ENCODE measurements at places on chromosomes 3 and 15.
A peak's percentile ranks its signal among the peaks of the same experiment; 100 is the strongest.

GRCh38 chr3:134974624-134975023, 179.6 kb downstream of the EPHB1 start:
- no peak for DNase-seq

DNA sequence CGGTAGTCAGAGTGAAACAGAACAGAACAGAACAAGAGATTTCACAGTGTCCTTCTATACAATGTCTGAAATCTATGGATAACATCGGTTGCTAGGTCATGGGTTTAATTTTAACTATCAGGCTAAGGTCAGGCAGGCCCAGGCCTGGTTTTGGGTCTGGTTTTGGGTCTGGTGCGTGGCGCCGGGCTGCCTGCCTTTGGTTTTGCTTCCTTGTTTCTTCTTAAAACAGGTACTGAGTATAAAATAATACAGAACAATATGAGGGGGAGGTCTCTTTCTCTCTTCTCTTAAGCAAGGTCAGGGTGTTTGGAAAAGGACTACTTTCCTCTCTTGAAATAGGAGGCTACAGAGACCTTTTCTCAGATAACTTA, 1.4 kb downstream of the AEN start:
- DNase-seq, result no peak

GRCh38 chr3:47318916-47319315, 36.2 kb downstream of the KLHL18 start:
- no peak for DNase-seq

DNA sequence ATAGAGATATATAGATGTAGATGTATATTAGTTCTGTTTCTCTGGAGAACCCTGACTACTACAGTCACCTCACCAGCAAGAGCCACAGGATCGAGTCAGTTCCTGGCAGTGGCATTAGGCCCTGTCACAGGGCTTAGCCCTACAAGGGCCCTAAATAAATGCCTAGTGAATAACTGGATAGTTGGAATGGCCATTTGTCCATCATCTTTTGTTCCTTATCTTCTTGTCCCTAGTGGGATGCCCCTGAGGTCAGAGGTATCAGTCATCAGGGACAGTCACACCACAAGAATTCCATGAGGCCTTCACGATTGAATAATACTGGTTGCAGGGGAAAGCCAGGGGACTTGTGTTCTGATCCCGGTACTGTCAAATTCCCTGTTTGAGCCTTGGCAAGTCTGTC, 204.9 kb upstream of the PPP2R3A start:
- DNase-seq, result no peak

GRCh38 chr15:78085928-78086327, 6.4 kb upstream of the SH2D7 start:
- no peak for DNase-seq

GRCh38 chr3:127363171-127363570, 75.3 kb upstream of the PRR20G start:
- DNase-seq, result no peak

GRCh38 chr15:89030311-89030710, 57.9 kb upstream of the ABHD2 start:
- no peak for DNase-seq

DNA sequence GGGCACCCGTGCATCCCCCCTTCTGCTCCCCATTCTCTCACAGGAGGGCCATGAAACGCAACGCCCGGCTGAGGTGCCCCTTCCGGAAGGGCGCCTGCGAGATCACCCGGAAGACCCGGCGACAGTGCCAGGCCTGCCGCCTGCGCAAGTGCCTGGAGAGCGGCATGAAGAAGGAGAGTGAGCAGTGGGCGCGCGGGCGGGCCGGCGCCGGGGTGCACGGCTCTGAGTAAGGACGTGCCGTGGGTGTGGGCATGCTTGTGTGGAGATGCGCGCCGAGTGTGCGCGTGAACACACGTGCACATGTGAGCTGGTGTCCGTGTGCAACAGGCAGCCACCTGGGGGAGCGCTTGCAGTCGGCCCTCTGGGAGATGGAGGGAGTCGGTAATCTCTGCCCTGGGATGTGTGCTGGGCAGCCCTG, 28.1 kb downstream of the NR1I2 start:
- no peak for DNase-seq

- no peak for DNase-seq
These were observed 708.7 kb downstream of the VGLL3 start for GRCh38 chr3:86282106-86282787.

GRCh38 chr3:53225651-53226050, 30.2 kb downstream of the TKT start:
- no peak for DNase-seq

DNA sequence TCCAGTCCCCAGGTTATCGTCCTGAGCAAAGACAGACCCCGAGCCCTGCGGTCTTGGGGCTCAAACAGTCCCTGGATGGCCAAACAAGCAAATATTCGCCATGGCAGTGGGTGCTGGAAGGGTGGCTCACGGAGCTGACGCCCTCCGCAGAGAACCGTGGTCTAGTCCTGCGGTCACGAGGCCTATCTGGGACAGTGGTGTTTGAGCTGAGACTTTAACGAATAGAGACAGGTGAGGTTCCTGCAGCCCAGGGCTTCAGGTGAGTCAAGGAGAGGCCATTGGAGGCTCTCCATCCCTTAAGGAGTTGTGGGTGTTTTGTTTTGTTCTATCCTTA, 399 bp upstream of the SUCLG2 start:
- DNase-seq, result no peak

DNA sequence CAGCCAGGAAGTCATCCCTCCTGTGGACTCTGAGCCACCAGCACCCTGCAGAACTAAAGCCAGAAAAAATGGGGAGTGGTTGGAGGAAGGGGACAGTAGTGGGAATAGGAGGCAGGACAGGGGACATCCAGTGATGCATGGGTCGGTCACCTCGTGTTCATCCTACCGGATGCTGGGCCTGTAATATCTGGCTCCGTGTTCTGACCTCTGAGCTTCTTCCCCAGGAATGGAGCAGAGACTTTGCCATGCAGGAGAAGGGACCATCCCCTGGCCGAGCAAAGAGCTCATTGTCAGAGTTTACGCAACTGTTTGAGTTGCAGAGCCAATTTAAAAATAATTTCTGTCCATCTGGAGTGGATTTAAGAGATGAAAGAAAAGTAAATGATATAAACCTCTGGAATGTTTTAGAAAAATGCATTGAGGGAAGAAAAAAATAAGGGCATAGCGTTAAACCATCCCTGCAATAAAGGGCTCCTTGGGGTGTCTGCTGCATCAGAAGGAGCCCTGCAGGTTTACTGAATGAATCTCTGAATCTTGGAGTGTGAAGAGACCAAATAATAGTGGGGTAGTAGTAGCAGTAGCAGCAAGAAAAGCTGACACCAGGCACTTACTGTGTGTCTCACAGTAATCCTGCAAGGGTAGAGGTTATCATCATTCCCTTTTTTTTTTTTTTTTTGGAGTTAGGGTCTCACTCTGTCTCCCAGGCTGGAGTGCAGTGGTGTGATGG, 70.9 kb downstream of the AAGAB start:
- DNase-seq, result no peak

DNA sequence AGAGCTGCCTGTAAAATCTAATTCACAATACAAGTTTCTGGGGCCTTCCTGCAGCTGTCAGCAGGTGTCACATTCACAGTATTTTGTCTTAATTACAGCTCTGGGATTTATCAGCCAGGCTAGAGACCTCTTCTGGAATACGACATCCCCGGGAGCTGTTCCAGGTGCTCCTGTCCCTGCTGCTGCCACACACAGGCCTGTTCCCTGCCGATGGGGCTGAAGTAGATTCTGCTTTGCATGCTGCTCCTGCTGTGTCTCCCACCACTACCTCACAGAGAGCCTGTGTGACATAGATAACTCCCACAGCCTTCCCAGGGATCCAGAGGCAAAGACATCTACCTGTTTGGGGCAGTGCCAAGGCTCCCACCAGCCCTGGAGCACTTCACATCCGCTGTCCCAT, 20.4 kb downstream of the COLQ start:
- no peak for DNase-seq

DNA sequence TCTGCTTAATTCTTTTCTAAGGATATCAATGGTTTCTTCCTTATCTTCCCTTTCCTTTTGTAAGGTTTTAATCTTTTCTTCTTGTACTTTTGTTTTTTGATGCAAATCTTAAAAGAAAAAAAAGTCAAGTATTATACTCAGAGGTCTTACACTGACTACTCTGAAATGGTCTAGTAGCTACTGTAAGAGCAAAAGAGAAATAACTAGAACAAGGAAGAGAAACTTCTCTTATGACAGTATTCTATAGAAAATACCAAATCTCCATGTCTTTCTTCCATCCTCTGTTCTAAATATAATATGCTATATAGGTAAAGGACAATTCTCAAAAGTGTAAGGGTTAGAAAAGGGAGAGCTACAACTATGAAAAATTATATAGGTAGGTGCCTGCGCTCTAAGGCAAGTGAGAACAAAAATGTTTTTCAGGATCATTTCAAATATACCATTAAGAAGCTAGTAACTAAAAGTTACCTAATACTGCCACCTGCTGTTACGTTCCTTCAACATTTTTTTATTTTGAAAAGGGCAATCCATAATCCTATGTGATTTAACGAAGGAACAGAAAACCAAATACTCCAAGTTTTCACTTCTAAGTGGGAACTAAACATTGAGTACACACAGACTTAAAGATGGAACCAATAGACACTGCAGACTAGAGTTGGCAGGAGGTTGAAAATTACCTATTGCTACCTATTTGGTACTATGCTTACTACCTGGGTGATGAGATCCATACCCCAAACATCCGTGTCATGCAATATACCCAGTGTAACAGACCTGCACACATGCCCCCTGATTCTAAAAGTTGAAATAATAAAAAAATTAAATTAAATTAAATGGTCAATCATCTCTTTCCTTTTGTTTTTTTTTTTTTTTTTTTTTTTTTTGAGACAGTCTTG, 36.7 kb downstream of the CIP2A start:
- DNase-seq, result no peak

DNA sequence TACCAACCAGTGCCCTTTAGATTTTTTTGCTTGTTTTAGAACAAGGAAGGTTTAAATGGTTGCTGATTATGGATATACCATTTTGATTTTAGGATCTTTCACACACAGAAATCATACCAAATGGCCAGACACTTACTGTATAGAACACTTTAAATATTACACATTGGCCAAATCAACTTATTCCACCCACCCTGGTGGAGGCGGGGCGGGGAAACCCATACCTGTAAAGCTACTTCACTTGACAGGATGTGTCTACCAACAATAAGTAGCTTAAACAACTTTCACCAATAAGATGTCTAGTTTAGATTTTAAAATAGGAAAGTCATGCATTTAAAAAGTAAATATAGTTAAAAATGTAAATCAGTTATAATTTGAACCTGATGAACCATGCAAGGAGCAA, 17.0 kb upstream of the SFMBT1 start:
- DNase-seq, result no peak

GRCh38 chr3:59286791-59287531, 237.1 kb upstream of the CFAP20DC start:
- DNase-seq, result peak; percentile 4

GRCh38 chr3:79724206-79724605, 43.6 kb downstream of the ROBO1 start:
- DNase-seq, result no peak

DNA sequence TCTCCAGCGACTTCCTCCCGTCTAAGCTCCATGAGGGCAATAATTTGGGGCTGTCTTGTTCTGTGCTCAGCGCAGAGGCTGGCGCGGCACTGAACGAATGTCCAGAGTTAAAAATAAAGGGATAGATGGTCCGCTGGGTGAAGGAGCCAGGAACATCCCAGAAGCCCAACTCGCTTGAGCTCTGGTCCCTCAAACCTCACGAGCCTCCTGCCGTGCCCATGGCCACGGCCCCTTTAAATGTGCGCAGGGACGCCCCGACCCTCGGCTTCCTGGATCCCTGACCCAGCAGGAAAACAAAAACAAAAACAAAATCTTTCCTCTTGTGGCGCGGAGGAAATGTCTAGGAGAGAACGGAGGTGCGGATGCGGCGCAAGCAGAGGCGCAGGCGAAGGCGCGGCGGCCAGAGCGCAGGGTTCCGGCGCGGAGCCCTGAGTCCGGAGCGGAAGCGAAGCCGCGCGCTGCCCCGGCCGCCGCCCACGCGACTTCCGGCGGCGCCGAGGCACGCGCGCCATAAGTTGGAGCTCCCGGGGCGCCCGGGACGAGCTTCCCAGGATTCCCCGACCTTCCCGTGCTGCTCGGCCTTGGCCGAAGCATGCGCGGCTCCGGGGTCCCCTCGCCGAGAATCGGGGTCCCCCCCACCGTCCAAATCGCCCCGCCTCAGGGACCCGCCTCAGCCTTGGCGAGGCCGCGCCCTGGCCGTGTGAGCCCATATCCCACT, 52.9 kb upstream of the WNT7A start:
- DNase-seq, result no peak

- no peak for DNase-seq
These were observed 124.5 kb downstream of the UNC13C start for GRCh38 chr15:54102704-54103103.

DNA sequence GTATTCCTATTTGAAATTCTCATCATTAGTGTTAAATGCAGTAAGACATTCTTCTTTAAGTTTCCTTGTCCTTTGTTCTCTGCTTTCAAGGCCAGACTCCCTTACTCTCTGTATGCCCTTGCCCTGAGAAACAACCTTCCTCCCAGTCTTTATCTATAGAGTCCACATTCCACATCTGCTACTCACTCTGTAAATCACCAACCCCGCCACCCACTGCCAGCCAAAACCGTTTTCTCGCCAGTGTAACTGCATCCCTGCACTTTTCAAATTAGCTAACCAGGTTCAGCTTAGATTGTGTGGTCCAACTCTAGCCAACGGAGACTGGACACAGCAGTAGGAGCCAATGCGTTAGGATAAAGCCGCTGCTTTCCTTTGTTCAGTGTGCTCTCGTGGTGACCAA, 402.4 kb upstream of the PDZRN3 start:
- no peak for DNase-seq

DNA sequence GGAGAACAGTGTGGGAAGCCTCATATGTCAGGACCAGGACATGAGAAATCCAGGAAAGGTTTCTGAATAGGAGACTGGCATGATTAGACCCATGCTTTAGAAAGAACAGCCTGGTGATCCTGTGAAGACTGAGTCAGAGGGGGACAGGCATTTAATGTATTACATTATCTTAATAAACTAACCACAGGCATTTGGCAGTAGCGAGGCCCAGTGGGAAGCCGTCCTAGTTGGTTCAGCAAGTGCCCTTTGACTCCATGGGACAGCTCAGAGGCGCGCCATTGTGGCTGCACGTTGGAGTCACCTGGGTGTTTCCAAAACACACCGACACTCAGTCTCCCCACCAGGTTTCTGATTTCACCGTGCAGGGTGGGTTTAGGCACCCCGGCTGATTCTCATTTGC, 90.5 kb upstream of the DGKG start:
- peak; percentile 77 for DNase-seq

GRCh38 chr3:53478921-53479664, 15.3 kb upstream of the CACNA1D start:
- peak; percentile 32 for DNase-seq

GRCh38 chr15:43792761-43793476, 799 bp downstream of the SERF2 start:
- DNase-seq, result no peak

- peak; percentile 72 for DNase-seq
These were observed 1.4 kb downstream of the PFN2 start for GRCh38 chr3:149969110-149969939.

Measured in Calu3 (cell line).